ENCODE measurements at places on chromosomes 3 and 15.
A peak's percentile ranks its signal among the peaks of the same experiment; 100 is the strongest.

DNA sequence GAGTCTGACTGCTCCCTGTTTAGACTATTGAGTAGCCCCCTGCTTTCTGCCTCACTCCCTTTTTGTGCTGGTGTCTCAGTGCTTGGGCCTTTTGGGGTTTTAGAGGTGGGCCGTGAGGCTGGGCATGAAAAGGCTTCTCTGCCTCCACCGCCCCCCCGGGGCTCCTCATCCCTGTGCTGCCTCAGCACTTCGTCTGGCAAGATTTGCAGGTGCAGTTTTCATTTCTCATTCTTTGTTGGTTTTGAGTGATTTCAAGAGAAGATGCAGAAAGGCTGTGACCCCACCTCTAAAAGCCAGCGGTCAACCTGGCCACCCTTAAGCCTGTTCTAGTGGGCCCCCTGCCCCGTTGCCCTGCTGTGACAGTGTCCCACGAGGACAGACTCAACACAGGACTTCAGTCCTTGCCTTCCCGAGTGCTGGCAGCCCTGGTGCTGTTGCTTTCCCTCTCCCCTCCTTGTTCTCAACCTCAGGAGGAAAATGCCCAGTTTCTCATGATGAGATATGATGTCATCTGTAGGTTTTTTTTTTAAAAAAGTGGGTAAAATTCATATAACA lies 38.0 kb downstream of the APBA2 start:
- DNase-seq = no peak

DNA sequence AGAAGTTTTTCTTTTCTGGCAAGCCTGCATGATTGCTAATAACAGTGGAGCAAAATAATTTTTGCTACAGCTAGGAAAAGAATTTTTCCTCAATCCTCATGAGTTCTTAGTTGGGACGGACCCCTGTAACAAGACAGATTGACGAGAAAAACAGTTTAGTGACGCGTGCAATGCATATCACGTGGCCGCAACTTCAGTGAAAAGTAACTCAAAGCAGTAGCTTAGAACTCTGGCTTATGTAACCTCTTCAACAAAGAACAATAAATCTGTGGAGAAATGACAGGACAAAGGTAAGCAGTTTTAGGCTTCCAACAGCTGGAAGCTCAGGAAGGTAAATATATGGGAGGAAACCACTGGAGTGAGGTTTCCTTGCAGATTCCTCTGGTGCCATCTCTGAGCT lies 19.7 kb downstream of the FAM107A start:
- peak; percentile 59 for DNase-seq

DNA sequence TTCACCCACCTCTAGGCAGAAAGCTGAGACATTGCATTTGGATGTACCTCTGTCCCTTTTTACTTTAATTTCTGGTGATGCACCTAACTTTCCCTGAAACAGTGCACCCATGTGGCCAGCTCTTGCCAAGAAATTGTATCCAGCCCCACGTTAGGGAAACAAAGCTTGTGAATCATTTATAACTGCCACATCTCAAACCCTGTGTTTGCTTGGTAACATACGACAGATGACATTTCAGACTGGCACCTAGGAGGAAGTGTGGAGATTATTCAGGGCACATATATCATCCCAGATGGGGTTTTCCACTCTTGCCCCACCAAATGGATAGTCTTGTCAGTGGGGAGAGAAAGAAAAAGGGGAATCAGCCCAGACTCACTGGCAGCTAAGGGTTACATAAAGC lies 2.1 kb downstream of the CYB561D2 start:
- no peak for DNase-seq

- DNase-seq = no peak
Observed at GRCh38 chr3:12638105-12638504, 25.8 kb downstream of the RAF1 start.

- no peak for DNase-seq
Observed at GRCh38 chr3:148930752-148931151, 60.6 kb upstream of the GYG1 start.

GRCh38 chr3:172388412-172389078 lies 59.7 kb downstream of the GHSR start:
- DNase-seq = no peak

- DNase-seq = no peak
Observed at GRCh38 chr3:129360705-129361460, 67.6 kb downstream of the EFCAB12 start.

- no peak for DNase-seq
Observed at GRCh38 chr3:16788440-16789056, 96.2 kb upstream of the PLCL2 start.

DNA sequence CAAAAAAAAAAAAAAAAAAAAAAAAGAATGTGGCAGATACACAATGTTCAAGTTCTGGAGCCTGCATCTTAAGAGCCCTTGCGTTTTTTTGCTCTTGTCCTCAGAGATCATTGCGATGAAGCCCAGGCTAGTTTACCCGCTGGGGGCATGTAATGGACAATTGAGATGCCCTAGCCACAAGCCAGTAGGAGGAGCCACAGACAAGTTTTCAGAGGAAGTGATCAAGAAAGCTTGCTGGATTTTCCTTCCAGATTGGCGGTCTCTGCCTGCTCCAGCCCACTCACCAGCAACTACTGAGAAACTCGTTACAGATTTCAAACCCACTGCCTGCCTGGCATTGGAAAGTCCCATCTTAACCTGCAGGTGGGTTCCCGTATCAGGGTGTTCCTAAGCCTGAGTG lies 192.1 kb upstream of the EOMES start:
- no peak for DNase-seq

- peak; percentile 83 for DNase-seq
Observed at GRCh38 chr15:78389322-78389721, 48.7 kb upstream of the IREB2 start.

DNA sequence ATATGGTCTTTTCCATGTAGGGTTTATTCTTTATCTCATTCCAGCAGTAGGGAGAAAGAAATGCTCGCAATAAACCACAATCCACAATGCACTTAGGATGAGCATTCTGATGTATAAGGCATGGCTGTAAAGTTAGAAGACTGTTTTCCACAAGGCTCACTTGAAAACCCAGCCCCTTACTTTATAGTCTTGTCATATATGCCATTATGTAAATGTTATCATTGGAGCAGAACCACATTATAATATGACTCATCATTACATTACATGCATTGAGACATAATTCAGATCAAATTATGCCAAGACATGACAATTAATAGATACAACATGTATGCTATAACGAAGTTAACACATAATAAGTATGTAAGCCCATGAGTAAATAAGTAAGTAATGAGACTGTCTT lies 348.1 kb downstream of the LSAMP start:
- DNase-seq = no peak

DNA sequence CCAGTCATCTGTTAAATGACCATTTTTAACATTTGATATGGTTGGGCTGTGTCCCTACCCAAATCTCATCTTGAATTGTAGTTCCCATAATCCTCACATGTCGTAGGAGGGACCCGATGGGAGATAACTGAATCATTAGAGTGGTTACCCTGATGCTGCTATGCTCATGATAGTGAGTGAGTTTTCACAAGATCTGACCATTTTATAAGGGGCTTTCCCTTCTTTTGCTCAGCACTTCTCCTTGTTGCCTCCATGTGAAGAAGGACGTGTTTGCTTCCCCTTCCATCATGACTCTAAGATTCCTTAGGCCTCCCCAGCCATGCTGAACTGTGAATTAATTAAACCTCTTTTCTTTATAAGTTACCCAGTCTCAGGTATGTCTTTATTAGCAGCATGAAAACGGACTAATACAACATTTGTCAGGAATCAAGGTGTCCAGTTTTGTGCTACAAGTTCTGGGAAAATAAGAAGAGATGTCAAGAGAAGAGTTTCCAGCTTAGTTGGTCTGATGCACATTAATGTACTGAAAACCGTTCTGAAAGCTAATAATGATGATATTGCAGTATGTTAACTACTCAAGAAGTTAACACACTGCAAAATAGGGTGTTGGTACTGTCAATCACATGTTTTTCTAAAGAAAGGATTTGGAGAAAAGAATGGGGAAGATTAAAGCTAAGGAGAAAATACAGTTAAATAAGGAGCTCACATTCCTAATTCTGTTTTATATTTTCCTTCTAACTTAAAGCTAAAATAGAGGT lies 67.9 kb downstream of the ATP8B4 start:
- no peak for DNase-seq

DNA sequence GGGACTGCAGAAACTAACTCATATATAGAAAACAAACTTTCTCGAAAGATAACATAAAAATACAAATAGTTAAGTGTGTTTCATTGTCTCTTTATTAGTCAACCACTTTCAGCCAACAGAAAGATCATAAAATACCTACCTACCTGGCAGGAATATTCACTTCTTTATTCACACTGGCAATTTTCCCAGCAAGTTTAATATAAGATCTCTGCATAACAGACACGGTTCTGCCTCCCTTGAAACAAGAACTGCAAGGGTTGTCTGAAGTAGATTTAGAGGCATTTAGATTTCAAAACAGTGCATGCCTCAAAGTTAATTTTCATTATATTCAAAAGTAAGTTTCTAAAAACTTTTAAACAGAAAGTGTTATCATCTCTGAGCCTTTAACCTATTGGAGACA lies 7.1 kb downstream of the NPTN start:
- DNase-seq = no peak

- no peak for DNase-seq
Observed at GRCh38 chr3:118970819-118971218, 63.8 kb downstream of the IGSF11 start.

GRCh38 chr3:127549826-127550467 lies 40.6 kb downstream of the TPRA1 start:
- no peak for DNase-seq

GRCh38 chr3:142028243-142028777 lies 121.0 kb downstream of the TFDP2 start:
- DNase-seq = peak; percentile 29

- DNase-seq = peak; percentile 79
Observed at GRCh38 chr3:56989169-56989976, 71.1 kb upstream of the SPATA12 start.

GRCh38 chr3:187919048-187919447 lies 173.8 kb upstream of the BCL6 start:
- no peak for DNase-seq

- peak; percentile 93 for DNase-seq
Observed at GRCh38 chr15:40357723-40358470, at the start of gene DISP2. Gene DISP2, plus strand, starts transcription at chr15:40358219. Its CDS starts 103 bp downstream, at chr15:40358322.

GRCh38 chr3:73490453-73491286 lies 134.1 kb downstream of the PDZRN3 start:
- DNase-seq = peak; percentile 52

- no peak for DNase-seq
Observed at GRCh38 chr3:182855076-182855475, 61.8 kb downstream of the ATP11B start.

DNA sequence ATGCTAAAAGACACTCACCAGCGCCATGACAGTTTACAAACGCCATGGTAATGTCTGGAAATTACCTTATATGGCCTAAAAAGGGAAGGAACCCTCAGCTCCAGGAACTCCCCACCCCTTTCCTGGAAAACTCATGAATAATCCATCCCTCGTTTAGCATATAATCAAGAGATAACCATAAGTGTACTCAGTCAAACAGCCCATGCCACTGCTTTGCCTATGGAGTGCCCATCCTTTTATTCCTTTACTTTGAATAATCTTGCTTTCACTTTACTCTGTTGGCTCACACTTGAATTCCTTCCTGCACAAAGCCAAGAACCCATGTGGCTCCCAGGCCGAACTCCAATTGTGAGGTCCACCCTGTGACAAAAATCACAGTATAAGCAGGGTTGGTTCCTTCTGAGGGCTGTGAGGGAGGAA lies 19.1 kb upstream of the FSTL1 start:
- DNase-seq = no peak

- no peak for DNase-seq
Observed at GRCh38 chr15:81400640-81401236, 26.7 kb upstream of the TMC3 start.

- DNase-seq = no peak
Observed at GRCh38 chr3:87084868-87085267, 93.9 kb upstream of the VGLL3 start.

DNA sequence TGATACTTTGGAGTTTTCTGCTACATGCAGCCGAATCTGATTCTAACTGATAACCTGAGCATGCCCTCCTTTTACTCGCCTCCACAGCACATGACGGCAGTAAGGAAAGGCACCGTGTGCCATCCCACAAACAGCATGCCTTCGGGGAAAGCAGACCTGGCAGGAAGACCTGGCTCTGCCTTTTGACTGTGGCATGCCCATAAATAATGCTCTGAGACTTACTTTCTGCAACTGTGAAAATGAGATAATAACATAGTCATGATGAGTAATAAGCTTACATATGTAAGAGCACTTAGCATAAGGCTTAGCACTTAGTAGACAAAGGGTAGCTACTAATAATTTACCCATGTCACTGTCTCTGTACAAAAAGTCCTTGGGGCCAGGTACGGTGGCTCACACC lies 32.9 kb downstream of the MTHFS start:
- no peak for DNase-seq

DNA sequence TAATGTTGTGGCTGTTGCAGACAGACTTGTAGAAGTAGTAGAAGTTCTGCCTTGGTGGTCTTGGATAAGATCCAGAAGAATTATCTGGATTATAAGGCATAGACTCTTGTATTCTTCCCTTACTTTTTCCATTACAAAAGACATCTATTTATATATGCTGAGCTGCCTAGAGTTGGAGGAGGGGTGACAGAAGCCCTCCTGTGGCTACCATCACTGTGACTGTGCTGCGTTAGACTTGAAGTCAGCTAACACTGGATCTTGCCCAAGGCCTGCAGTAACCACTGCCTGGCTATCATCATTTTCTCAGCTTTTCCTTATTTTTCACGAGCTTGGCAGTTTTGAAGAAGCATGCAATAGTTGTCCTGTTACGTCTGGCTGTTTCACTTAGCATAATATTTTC lies 684.8 kb upstream of the BCHE start:
- no peak for DNase-seq

- DNase-seq = no peak
Observed at GRCh38 chr15:71709808-71710418, 100.4 kb upstream of the NR2E3 start.

GRCh38 chr3:81550415-81550814 lies 211.0 kb downstream of the GBE1 start:
- DNase-seq = no peak
